Retina (tissue), 1 donor: ENCODE measurements at places on chromosomes 5 and 9.
A peak's percentile ranks its signal among the peaks of the same experiment; 100 is the strongest.

GRCh38 chr5:138354926-138355378 lies 2.5 kb downstream of the KDM3B start:
- DNase-seq, result peak; percentile 34

GRCh38 chr5:73944581-73944980 lies 318.6 kb downstream of the ARHGEF28 start:
- no peak for DNase-seq

DNA sequence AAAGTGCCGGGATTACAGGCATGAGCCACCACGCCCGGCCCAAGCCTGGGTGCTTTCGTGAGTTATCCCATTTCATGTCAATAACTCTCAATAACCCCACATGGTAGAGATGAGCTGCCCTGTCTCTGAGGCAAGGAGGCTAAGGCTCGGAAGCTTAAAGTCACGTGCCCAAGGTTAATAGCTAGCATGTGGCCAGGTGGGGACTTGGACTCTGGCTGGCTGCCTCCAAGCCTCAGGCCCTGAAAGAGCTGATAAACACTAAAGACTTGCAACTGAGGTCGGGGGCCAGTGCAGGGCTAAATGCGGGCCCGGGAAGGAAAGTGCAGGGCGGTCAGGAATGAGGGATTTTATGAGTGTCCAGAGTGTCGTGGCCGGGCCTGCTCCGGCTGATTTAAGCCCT lies 30.9 kb upstream of the BARHL1 start:
- DNase-seq, result no peak

- DNase-seq, result no peak
These were observed 12.2 kb downstream of the ABCA1 start for GRCh38 chr9:104915753-104916152.

DNA sequence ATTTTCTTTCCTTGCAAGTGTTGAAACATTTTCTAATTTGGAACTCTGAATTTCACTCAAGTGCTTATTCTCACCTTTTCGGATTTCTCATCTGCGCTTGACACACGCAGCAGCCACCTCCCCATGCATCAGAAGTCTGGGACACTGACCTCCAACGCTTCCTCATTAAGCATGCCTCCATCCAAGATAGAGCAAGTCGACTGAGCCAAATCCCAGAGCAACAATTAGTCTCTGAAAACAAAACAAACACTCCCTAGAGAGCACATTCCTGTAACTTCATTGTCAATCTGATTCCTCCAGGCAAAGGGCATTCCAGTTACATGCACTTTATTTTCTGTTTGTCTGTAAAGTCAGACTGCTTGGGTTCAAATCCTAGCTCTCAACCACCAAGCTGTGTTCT lies 5.7 kb downstream of the CD180 start:
- no peak for DNase-seq

DNA sequence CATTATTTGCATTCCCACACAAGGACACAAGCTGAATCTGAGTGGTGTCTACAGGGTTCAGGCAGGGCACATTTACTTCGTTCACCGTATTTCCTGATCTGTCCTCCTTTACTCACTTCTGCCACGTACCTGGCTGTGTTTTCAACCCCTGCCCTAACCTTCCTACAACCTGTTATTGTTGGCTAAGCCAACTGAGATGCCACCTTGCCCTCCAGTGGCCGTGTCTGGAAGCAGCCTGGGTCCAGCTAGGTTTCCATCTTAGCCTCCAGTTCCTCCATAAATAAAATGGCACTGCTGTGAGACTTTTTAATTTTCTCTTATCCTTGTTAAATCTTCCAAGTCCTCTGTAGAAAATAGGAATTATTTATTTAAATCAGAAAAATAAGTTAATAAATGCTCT lies 64.8 kb downstream of the ATP10B start:
- DNase-seq, result peak; percentile 7
